ENCODE measurements at places on chromosomes 3 and 15.

GRCh38 chr3:62679988-62680387 is 195.2 kb downstream of the CADPS start:
- DNase-seq, result no peak

GRCh38 chr3:168939651-168940238 is 723.8 kb downstream of the MECOM start:
- no peak for DNase-seq

DNA sequence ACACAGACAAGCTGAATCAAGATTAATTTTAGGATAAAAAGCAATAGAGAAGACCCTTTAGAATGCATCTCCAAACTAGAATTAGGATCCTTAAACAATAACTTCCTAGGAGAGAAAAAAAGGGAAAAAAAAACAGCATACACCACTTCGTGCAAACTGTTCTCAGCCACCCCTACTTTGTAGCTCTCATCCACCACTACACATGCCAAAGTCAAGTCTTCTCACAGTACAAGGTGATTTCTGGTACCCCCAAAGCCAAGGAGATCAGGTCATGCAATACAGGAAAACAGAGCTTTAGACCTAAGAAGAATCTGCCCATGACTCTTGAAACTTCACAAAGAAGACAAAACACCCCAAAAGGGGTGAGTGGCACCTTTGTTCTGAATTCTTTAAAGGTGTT is 166.9 kb downstream of the SUCNR1 start:
- no peak for DNase-seq

GRCh38 chr3:55782807-55783206 is 295.7 kb upstream of the WNT5A start:
- DNase-seq, result no peak

DNA sequence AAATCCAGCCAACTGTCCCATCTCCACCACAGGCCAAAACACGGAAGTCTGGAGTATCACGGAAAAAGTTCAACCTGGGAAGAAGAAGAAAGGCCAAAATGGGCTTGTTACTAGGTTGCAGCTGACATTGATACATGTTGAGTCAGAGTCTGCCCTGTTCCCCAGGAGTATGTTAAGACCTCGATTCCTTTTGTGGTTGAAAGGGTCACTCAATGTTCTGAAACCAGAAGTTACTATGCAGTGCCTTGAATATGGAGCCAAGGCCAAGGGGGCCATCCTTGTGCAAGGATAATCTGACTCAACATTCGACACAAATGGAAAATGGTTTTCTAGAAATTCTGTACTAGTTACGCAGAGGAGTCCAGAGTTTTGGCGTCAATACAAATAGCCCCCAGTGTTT is 104.2 kb downstream of the DGKG start:
- DNase-seq, result no peak

DNA sequence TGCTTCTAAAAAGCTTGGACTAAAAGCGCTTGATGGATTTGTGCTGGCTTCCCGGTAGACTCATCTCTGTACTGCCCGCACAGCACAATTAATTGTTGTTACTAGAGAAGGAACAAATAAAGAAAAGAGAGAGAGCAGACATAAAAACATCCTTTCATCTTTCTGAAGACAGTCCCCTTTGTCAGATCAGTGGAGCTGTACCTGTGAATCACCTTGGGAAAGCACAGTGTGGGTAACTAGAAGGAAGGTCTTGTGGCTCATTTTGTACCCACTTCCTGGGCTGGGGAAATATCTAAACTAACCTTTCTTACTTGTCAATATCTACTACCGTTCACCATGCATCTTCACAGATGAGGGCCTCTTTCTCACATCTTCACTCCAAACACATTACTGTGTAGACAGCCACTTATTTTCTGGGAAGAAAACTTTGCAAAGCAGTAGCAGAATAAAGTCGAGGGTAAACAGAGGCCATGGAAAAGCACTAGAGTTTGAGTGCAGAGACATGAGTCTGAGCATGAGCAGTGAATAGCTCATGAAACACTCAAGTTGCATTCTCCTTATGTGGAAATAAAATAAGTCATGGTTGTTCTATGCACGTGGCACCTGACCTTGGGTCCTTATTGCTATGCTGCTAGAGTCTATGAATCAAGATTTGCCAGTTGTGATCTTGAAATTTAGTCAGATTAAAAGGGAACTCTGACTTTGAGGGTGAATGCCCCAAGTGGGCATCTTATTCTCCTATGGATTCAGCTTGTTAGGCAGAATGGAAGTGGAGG is 169.3 kb downstream of the LPP start:
- no peak for DNase-seq

- DNase-seq, result no peak
Measured at GRCh38 chr15:68360721-68361120, 71.2 kb downstream of the ITGA11 start.

DNA sequence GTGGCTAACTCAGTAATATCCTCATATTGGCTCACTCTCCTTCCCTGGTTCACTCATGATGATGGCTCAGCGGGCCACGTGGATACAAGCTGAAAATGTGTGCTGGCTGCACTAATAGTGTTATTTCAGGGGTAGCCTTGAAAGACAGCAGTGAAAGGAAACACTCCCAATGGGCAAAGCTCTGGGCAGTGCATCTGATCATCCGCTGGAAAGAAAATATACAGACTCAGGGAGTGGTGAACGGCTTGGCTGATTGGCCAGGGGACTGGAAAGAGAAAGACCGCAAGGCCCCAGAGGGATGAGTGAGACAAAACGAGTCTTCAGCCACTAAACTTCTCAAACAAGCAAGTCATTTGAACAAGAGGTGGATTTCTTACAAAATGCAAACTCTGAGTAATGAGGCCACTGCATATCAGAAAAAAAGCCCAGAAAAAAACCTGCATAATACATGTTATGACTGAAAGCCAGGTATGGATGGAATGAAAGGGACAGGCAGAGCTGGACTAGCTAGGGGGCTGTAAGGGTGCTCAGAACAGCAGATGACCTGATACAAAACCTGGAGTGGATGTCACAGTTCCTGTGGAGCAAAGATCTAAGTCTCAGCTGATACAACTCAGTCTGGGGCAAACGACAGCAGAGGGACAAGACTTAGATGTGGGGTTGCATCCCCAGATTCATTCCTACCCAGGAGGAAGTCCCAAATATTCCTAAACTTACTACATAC is 33.3 kb downstream of the CMTM6 start:
- no peak for DNase-seq

- no peak for DNase-seq
Measured at GRCh38 chr3:4856136-4856535, 123.1 kb upstream of the BHLHE40 start.

DNA sequence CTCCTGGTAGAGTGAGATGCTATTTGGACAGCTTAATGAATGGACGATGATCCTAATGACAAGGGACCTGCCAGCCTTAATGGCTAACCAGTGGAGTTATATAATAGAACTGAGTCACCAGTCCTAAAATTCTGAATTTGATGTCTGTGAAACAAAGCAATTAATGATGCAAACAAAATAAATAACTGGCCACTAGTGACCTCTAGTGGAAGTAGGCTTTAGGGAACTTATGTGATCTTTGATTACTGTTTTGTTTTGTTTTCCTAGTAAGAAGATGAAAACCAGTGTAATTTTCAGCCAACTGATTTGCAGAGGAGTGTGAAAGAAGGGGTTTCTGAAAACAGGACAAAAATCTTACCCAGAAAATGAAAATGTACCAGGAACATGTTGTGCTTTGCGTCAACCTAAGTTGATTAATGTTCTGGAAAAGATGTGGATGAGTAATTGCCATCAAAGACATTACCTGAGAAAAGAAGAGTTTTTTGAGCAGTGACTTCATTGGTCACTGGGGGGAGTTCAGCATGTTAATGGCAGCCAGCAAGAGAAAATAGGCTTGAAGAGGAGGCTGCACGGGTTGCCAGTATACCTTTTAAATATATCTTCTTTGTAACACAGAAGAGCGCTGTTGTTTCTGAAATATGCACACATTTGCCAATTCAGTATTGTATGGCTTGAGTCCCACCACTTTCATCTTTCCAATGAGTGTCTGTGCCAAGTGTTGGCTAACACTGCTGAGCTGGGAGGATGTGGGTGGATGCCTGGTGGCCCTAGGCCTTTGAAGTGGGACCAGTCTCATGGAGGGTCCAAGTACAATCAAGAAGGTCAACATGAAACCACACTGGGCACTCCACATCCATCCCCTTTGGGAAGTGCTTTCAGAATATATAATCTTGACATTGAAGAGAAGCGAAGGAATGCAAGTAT is 9.3 kb downstream of the VEPH1 start:
- no peak for DNase-seq

- no peak for DNase-seq
Measured at GRCh38 chr15:78663703-78664102, 22.7 kb upstream of the CHRNB4 start.
